ENCODE measurements at places on chromosomes 13 and 19.

GRCh38 chr19:44600466-44600865 is 12.9 kb upstream of the IGSF23 start:
- DNase-seq: no peak

- DNase-seq: no peak
These were observed 1.7 kb downstream of the ATP13A1 start for GRCh38 chr19:19661675-19662251.

- DNase-seq: no peak
These were observed 27.1 kb upstream of the MTUS2 start for GRCh38 chr13:28792992-28793391.

DNA sequence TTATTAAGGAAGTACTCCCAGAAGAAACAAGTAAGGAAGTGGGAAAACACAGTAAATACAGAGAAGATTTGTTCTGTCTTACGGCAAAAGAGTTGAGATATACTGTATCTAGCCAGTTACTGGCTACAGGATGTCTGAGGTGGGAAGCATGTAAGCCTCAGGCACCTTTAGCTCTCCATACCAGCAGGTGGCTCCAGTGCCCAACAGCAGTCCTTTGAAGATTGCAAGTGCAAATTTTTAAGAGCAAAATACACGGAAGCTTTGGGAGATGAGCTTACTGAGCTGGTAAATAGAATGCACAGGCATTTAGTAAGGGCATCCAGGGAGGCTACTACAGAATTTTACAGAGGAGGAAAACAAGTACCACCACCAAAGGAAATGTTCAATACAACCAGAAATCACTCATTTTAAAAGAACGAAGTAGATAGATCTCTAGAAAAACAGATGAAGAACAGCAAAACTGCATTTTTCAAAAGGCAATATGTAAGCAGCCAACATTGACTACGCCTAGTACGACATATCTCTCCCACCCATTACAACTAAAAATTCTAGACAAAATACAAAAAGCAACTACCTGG is 57.9 kb upstream of the VSTM2B start:
- no peak for DNase-seq

DNA sequence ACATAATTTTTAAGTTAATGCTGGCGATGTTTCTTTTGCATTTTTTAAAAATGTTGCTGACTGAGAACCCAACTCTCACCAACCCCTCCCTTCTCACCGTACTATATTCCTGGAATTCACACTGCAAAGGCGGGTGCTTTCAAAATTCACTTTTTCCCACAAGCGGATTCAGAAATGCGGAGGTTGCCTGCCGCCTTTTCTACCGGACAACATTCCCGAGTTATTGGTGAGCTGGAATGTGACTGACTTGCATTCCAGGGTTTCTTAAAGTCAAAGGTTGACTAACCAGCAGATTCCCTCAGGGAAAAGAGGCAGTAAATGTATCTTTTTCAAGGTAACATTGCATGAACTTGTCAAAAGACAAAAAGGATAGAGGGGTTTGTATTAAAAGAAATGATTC is 113.3 kb downstream of the RAB20 start:
- no peak for DNase-seq

GRCh38 chr19:38538793-38539528 is 78.8 kb downstream of the MAP4K1 start:
- no peak for DNase-seq

- DNase-seq: no peak
These were observed 58.2 kb upstream of the TEX29 start for GRCh38 chr13:111262281-111262680.

- DNase-seq: no peak
These were observed 313.3 kb downstream of the GPC6 start for GRCh38 chr13:93539914-93540313.

DNA sequence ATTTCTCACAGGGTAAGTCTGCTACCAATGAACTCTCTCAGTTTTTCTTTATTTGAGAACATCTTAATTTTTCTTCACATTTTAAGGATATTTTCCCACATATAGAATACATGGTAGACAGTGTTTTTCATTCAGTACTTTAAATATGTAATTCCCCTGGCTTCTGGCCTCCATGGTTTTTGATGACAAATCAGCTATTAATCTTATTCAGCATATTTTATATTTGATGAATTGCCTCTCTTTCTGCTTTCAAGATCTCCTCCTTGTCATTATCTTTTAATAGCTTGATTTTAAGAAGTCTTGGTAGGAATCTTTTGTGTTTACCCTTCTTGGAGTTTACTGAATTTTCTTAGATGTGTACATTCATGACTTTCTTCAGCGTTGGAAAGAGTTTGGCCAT is 27.6 kb downstream of the TNFSF13B start:
- DNase-seq: no peak

DNA sequence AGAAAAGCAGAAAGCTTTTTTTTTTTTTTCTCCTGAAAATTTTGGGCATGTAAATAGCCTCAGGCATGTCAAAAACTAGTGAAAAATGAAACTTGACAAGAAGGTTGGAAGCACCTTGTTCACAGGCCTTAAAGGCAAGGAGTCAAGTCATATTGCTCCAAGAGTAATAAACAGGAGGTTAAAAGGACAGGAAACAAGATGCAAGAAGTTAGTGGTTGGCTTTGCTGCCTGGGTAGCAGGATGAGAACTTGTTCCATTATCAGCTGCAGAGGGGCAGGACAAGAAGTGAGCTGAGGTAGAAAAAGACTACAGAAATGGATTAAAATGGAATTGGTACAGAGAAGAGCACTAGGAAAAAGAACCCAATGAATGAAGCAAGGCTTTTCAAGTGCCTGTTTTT is 242.6 kb downstream of the DCT start:
- no peak for DNase-seq

DNA sequence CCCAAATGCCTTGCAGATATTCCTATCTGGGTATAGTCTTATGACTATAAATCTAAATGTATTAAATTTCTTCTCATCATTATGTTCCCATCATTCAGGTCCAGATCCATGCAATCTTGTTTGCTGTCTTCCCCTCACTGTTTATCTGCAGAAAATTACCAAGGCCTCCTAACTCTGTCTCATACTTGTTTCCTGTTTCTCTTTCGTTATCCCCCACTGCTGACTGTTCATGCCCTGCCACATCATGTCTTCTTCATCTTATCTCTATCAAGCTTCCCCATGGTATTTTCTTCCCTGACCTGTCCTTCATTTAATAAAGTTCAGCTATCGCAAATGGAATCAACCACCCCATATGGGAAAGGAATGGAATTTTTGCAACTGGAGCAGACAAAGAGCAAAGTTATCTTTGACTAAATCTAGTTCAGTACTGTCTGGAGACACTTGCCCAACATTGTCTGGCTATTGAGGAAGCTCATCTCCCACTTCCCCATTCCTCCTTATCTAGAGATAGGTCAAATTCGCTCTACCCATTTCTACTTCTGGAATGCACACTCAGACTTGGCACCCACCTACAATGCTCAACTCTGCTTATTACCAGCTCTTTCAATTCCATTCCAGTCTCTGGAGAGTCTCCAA is 1358.1 kb downstream of the EFNB2 start:
- DNase-seq: no peak

GRCh38 chr19:38193445-38193844 is 30.6 kb downstream of the DPF1 start:
- DNase-seq: no peak

GRCh38 chr13:53054569-53054968 is 26.0 kb downstream of the OLFM4 start:
- no peak for DNase-seq

GRCh38 chr13:32731576-32731975 is 145.3 kb downstream of the PDS5B start:
- DNase-seq: no peak

DNA sequence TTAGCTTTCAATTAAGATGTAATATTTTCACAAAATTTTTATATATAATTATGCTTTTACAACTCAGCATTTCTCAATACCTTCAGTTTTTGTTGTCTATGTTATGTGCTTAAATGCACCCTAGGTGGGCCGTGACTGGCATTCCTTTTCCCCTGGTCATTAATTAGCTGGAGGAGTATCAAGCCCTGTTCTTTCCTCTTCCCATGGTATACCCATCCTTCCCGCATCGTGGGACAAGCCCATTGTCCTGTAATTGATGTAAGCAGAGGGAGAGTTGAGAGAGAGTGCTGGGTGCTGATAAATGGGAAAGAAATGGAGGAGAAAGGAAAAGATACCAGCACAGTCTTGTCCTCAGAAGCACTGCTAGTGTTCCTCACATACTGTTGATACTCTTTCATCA is 591.7 kb downstream of the GPC6 start:
- DNase-seq: no peak

- no peak for DNase-seq
These were observed 110.8 kb downstream of the ZIC5 start for GRCh38 chr13:99860745-99861144.

DNA sequence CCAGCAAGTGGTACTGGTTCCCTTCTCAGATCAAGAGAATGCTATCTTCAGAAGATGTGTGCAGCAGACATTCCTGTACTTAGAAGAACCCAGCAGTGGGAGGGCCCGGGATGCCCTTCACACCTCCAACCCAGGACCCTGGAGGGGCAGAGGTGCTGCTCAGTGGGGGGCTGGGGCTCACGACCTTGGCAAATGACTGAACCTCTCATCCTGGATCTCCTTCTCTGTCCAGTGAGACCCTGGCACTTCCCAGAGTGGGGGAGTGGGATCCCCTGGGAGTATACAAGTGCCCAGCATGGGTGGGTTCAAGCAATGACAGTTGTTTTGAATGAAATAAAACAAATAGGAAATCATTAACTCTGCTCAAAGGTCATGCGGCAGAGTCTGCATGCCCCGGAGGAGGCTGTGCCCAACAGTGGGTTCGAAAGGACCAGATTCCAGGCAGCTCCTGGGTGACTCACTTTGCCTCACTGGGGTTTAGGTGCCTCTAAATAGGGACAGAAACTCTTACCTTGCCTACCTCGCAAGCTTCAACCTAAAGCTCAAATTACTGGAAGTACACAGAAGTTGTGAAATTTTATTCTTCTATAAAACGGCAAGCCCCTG is 26.9 kb downstream of the GGACT start:
- no peak for DNase-seq

DNA sequence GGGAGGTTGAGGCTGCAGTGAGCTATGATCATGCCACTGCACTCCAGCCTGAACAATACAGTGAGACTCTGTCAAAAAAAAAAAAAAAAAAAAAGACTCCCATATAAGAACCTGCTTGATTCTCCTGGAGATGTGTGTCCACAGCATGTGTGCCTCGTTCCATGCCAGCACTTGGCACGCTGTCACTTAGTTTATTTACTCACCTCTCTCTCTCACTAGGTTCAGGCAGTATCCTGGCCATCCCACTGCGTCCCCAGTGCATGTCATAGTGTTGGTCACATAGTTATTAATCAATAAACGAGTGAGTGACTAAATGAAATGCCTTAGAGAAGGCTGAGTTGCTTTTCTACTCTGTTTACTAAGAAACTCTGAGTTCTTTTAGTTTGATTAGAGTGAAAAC is 79.1 kb upstream of the GPR12 start:
- no peak for DNase-seq

- DNase-seq: no peak
These were observed 204.0 kb upstream of the STARD13 start for GRCh38 chr13:33489563-33489962.

DNA sequence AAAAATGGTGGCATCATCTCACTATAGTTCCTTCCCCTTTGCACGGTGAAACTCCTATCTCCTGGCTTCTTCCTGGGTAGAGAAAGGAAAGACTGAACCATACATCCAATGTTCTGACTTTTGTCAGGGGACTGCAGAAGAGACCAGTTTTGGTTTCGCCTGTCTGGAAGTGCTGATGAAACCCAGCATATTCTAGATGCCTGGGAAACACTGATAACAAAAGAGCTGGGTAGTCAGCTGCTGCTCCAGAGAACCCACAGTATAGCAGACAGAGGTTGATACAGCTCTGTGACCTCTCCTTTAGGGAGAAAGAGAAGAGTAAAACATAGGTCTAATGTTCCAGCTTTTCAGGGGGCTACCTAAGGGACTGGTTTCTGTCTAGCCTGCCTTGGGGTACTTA is 695.3 kb downstream of the DIAPH3 start:
- DNase-seq: no peak

- no peak for DNase-seq
These were observed at the start of gene GRIK5 for GRCh38 chr19:42069619-42070351. TSS of gene GRIK5 (minus strand) at chr19:42070206. CDS start at chr19:42065770, 4,436 bp downstream.
